ENCODE measurements at places on chromosomes 11 and 22.

- no peak for DNase-seq
These were observed 426.4 kb downstream of the CTTN start for GRCh38 chr11:70824605-70825245.

DNA sequence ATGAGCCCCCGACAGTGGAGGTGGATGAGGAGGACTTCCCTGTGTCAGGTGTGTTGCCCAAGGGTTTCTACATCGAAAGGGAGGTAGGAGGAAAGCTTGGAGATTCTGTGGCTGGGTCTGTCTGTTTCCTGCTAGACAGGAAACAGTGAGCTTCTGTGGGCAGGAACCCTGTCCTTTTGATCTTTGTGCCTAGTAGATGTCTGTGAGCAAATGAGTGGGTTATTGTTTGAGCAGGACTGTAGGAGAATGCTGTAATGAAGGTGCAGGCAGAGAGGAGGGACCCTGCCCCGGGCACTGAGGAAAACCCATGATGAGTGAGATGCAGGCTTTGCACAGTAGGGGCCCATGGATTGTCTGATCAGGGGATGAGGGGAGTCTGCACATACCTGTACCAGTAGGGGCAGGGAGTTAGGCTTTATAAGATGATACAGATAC is 14.0 kb downstream of the USP35 start:
- DNase-seq, result no peak

- peak; percentile 59 for DNase-seq
These were observed at the start of gene PLCB3 for GRCh38 chr11:64251016-64251752. Gene PLCB3, plus strand, starts transcription at chr11:64251530. Its CDS starts 120 bp downstream, at chr11:64251650.

- no peak for DNase-seq
These were observed 49.4 kb downstream of the SNX19 start for GRCh38 chr11:130866831-130867230.

DNA sequence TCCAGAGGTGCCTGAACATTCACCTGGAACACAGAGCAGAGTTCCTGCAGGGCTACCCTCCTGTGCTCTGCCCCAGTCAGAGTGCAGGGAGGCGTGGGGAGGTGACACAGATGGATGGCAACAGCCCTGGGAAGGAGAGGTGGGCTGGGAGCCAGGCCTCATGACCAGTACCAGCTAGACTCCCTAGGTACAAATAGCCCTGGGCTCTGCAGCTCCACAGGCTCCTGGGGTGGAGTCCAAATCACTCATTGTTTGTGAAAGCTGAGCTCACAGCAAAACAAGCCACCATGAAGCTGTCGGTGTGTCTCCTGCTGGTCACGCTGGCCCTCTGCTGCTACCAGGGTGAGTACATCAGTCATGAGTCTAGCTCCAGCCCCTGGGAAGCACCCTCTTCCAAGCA is at the start of gene SCGB1D2:
Gene SCGB1D2, plus strand, starts transcription at position 219 of the 400 bp plus-strand sequence. Its CDS starts 69 bp downstream, at position 288.
- DNase-seq, result no peak

GRCh38 chr11:80327956-80328614 is 887.3 kb upstream of the TENM4 start:
- DNase-seq, result no peak

DNA sequence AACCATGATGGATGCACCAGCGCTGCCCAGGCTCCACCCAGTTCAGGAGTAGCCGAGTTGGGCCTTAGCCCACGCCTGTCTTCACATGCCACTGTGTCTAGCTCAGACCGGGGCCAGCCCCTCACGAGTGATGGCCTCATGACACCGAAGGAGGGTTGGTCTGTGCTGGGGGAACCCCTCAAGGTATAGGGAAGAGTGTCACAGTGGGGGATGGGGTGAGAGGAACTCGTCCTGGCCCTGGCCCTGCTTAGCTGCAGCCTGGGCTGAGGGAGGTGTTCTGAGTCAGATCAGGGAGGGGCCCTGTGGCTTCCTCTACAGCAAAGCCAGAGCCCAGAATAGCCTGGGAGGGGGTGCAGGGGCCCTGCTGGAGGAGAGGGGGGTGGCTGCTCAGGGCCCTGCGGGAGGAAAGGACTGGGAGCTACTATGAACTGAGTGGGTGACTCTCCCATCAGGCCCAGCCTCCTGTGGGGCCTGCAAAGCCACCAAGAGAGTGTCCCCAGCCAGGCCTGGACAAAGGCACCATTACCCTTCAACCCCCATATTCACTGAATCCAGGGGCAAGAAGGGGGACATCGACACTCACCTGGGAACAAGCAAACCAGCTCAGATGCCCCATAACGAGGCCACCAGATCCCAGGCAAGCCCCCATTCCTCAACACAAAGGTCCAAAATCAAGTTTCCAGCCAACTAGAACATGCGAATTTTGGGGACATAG is 41.2 kb downstream of the IGLL5 start:
- DNase-seq, result peak; percentile 45

DNA sequence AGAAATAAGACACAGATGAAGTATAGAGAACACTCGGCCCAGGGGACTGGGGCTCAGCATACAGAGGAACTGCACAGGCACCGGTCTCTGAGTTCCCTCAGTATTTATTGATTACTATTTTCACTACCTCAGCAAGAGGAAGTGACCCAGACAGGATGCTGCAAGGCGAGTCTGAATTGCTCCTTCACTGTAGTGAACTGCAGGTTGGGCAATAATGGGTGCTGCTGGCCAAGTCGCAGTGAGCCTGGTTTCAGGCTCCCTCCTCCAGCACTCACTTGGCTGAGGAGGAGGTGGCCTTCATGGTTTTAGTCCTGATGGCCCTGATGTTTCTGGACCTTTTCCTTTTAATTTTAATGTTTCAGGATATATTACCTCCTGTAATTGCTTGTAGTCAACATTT is 10.4 kb downstream of the OR52K2 start:
- DNase-seq, result peak; percentile 27

GRCh38 chr11:47183969-47184368 is 2.3 kb downstream of the PACSIN3 start:
- DNase-seq, result no peak

- no peak for DNase-seq
These were observed 732.8 kb upstream of the ANO5 start for GRCh38 chr11:21460082-21460481.

DNA sequence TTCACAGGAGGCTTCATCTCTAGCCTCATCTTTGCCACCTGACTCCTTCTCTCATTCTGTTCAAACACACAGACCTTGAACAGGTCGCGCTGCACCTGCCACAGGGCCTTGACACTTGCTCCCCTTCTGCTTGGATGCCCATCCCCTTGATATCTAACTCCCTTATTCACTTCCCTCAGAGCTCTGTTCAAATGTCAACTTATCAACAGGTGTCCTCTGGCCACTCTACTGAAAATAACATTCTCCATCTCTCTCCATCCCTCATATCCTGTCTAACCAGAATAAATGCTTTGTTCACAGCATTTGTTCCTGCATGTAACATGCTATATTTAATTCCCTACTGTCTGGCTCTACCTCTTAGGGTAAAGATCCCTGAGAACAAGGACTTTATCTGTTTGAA is 67.2 kb upstream of the DRD2 start:
- DNase-seq, result no peak

DNA sequence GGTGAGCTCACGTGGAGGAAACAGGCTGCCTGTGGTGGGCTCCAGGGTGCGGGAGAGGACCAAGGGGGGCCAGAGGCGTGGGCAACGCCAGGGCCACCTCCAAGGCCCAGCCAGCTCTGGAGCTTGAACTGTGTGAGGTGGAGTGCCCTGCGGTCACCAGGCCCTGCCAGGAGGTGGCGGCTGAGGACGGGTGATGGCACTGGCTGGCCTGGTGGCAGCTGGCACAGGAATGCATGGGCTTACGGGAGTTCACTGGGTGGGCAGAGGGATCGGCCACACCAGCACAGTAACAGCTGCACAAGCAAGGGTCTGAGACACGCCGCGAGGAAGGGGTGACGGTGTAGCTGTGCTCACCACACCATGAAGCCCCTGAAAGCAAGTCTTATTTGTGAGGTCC is 15.8 kb downstream of the TOLLIP start:
- DNase-seq, result peak; percentile 19

DNA sequence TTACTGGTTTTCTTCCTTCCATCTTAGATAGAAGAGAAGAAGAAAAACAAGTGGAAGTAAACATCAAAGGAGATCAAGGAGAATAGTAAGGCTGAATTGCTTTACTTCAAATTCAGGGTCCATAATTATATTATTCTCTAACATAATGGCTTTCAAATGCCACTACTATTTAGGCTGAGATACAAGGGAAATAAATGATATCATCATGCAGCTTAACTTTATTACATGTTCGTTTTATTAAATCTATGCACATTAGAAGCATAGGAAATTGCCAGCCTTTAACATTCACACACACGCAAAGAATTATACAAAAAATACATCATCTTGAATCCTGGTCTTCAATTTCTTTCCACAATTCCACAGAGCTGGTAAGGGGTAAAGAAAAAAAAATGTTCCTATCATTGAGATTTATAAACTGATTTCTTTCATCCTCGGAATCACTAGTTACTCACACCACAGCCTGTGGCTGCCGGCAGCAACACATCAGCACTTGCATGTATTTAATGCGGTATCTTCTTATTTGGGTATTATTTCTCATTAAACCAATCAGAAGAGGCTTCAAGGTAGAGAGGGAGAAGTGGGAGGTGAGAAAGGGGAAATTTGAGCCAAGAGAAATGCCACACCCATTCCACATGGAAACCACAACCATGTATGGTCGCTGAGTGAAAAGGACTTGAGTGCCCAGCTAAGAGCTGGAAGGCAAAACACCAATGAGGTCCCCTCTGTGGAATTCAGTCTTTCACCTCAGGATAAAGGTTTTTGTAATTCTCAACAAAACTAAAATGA is 26.3 kb downstream of the SYTL2 start:
- no peak for DNase-seq

DNA sequence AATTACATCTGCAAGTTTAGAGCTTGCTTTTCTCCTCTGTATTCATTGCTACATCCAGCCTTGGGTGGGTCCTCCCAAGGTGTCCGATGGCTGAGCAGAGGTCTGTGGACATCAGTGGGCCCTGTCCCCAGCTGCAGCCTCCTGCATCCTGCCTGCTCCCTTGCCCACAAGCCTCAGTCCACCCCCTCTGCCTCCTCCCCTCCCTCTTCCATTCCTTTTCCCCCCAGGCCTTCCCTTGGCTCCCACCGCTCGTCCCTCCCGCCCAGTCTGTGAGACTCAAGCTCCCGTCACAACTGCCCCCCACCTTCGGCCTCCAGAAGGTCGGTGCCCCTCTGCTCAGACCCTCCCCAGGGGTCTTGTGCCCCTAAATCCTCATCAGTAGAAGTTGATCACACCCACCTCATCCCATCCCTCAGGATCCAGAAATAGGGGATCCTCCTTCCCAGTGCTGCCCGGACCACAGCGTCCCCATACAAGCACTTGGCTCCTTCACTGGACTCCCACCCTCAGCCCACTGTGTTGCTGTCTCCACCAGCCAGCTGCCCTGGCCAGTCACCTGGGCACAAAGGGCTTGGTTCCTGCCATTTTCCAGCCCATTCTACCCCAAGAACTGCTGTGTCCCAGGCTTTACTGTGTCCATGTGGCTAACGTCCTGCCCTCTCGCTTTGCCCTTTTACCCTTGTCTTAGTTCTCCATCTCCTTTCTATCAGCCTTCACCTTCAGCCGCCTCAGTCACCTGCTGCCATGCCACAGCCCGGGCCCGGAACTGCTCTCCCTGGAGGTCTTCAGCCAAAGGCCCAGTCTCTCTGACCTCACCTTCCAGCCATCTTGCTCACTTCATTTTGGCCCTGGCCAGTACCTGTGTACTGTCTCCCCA is 2.2 kb upstream of the OMP start:
- no peak for DNase-seq

GRCh38 chr11:88015170-88015569 is 160.1 kb downstream of the RAB38 start:
- DNase-seq, result no peak

GRCh38 chr22:35873426-35873825 is 155.2 kb downstream of the RBFOX2 start:
- no peak for DNase-seq

- no peak for DNase-seq
These were observed 89.7 kb downstream of the CEP164 start for GRCh38 chr11:117417342-117417741.

DNA sequence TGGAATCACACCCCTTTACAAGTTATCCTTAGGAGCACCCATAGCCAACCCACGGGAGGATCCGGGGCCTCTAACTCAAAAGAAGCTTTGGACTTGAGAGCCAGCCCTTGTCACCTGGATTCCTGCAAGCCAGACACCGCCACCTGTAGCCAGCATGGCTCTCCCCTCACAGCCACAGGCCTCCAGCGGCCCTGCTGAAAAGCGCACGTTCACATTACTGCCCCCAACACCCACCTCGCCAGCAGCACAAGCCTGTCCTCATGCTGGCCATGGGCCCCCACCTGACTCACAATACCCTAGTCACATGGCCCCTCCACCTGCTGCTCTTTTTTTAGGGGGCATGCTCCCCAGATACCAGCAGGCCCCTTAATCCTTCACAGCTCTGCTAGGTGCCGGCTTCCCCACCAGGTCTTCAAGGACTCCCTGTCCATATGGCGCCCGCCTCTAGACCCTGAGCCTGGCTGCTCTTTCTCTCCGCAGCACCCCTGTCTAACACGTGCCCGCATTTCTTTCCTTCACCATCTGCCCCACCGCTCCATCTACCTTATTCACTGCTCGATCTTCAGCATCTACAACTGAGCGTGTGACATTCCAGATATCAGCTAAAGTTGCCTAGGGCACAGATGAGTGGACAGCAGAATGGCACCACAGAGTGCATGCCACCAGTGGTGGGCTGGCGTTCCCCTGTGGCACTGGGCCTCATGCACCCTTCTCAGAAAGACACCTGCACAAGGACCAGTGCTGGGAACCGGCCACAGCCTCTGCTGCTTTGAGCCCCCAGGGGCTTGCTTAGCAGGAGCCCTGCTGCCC is 6.6 kb downstream of the CARS1 start:
- no peak for DNase-seq

Data from EH (cell line).